ENCODE measurements at places on chromosomes 12 and 14.

DNA sequence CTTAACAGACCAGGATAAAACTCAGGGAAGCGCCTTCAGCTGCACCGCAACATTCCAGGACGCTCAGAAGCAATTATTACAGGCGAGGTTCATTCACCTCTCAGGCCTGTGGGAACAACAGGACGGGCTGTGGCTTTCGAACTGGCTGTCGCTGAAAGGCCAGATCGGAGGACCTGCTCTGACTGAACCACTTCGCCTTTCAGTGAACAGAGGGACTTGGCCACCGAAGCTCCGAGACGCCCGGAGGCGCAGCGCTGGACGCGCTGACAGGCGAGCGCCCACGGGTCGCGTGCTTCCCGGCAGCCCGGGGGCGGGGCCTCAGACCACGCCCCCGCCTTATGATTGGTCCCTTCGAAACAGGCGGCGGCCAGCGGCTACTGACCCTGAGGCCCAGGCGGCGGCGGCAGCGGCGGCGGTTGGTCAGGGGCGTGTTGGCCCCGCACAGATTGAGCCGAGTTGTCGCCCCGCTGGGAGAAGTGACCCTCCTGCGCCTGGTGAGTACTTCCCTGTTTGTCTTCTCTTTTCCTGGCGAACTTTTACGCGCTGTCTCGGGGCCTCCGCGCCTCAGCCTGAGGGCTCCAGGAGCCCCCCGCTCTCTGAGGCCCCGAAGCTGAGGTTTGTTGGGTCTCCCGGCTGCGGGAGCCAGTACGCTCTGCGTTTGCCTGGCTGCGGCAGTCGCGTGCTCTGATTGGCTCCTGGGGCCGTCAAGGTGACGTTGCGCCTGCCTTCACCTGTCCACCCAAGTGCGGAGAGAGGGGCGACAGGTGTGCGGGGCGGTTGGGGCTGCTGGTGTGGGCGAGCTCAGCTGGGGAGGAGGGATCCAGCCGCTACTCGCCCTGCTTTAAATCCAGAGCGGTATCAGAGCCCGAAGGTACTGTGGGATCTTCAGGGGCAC is at the start of gene GAS2L3:
Gene GAS2L3, plus strand, starts transcription at position 393 of the 895 bp plus-strand sequence. CDS start 21,221 bp downstream, outside the sequence.
- DNase-seq: peak; percentile 46

- DNase-seq: peak; percentile 31
Observed at GRCh38 chr12:124391340-124392261, 96.7 kb downstream of the RFLNA start.

- DNase-seq: no peak
Observed at GRCh38 chr14:96274122-96274521, 18.1 kb downstream of the BDKRB1 start.

- DNase-seq: no peak
Observed at GRCh38 chr14:105899657-105900397, 373.4 kb downstream of the TMEM121 start.

DNA sequence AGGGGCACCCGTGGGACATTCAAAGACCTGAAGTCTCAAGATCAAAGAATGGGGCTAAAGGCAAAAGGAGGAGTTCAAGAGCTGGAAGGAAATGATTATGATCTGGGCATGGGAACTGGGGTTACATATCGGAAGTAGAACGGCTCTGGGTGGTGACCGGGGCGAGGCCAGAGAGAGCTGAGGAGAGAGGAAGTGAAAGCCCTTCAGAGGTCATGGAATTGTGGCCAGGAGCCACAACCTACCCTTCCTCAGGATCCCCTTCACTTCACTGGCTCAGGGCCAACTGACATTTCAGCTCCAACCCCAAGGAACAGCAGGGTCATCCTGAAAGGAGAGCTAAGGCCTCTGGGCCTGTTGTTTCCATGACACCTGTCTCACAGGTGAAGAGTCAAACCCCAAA is 57.8 kb downstream of the GALNT16 start:
- no peak for DNase-seq

- DNase-seq: no peak
Observed at GRCh38 chr12:14982562-14982961, 9.7 kb downstream of the PDE6H start.

DNA sequence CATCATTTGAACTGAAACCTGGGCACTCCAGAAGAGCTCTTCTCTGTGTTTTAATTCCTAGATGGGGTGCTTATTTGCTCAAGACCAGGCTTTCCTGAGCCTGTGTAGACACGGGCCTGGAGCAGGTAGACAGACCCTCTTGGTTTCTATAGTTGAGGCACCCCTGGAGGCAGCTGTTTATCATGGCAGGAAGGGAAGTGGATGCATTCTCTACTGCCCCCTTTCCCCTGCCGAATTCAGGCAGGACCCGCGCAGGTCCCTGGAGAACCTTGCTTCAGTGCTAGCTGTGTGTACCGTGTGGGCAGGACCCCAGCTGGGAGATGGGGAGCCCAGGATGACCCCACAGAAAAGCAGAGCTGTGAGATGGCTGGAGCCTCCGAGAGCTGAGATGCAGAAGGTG is 6.0 kb downstream of the CACNA1C start:
- DNase-seq: no peak

GRCh38 chr12:50440288-50440687 is 39.6 kb downstream of the LARP4 start:
- no peak for DNase-seq

- no peak for DNase-seq
Observed at GRCh38 chr14:34843011-34843554, 32.1 kb downstream of the BAZ1A start.

GRCh38 chr12:56437430-56438176 is 11.6 kb downstream of the TIMELESS start:
- DNase-seq: no peak

- no peak for DNase-seq
Observed at GRCh38 chr14:60094306-60094897, 2.7 kb downstream of the PCNX4 start.

- no peak for DNase-seq
Observed at GRCh38 chr12:133203344-133204263, 22.3 kb downstream of the ZNF268 start.
